ENCODE measurements at places on chromosomes 13 and 19.

DNA sequence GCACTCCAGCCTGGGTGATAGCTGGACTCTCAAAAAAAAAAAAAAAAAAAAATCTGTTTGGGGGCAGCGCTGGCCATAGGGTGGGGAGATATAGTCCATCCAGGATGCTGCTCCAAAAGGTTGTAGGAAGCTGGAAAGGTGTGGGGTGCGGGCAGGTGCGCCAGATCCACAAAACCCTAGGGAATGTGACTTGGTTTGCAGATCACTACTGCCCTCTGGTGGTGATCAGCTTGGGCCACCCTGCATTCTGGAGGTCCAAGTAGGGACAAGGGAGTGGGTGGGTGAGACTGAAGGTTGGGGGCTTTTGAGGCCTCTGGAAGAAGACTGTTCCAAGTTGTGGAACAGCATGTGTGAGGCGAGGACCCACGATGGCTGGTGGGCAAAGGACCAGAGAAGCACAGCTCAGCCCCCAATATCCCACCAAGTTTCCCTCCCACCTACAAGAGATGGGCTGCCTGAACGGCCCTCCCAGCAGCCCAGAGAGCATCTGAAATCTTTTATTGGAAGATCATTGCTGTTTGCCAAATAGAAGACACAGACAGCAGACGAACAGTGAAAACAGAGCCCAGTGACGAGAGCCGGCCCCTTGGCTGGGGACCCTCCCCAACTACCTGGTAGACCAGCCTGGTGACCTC is 10.4 kb upstream of the TYK2 start:
- peak; percentile 27 for DNase-seq

GRCh38 chr13:34628209-34628682 is 313.8 kb upstream of the NBEA start:
- DNase-seq: no peak

DNA sequence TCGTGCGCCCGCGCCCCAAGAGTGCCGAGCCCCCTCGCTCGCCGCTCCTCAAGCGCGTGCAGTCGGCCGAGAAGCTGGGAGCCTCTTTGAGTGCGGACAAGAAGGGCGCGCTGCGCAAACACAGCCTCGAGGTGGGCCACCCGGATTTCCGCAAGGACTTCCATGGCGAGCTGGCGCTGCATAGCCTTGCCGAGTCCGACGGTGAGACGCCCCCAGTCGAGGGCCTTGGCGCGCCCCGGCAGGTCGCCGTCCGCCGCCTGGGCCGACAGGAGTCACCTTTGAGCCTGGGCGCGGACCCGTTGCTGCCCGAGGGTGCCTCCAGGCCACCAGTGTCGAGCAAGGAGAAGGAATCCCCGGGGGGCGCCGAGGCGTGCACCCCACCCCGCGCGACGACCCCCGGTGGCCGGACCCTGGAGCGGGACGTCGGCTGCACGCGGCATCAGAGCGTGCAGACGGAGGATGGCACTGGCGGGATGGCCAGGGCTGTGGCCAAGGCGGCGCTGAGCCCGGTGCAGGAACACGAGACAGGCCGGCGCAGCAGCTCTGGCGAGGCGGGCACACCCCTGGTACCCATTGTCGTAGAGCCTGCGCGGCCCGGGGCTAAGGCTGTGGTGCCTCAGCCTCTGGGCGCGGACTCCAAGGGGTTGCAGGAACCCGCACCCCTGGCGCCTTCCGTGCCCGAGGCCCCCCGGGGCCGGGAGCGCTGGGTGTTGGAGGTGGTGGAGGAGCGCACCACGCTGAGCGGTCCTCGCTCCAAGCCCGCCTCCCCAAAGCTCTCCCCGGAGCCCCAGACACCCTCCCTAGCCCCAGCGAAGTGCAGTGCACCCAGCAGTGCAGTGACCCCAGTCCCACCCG is 7.1 kb downstream of the DNASE2 start:
- DNase-seq: no peak

- DNase-seq: no peak
Measured at GRCh38 chr13:102650444-102650843, 44.4 kb downstream of the METTL21C start.

- peak; percentile 18 for DNase-seq
Measured at GRCh38 chr19:51473009-51473707, 5.2 kb upstream of the CEACAM18 start.

- no peak for DNase-seq
Measured at GRCh38 chr19:15247107-15248014, 15.1 kb upstream of the EPHX3 start.

DNA sequence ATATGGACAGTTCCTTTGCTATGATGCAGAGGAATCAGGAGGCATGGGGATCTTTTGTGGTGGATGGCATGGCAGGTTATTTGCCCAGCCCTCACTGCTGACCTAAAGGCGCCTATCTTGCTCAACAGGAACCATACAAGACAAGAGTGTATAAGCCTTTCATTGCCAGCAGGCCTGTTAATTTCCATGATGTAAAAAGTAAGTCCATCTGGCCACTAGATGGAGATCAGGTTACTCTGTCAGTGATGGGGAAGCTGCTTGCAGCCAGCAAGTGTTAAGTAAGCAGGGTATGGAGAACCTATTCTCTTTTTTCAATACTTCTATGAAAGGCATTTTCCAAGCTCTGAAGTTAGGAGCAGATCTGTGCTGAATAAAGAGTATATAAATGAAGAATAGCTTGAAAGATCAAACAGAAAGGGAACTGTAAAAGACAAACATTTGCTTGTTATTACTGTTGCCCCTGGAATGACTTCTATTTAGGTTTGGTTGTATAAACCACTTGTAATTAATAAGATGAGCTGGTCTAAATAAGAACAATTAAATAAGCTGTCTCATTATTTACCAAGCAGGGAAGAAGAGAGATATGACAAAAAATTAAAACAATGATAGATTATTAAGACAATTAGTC is 210.9 kb downstream of the RGCC start:
- peak; percentile 66 for DNase-seq

- DNase-seq: no peak
Measured at GRCh38 chr13:112445411-112446271, 69.5 kb downstream of the SPACA7 start.

DNA sequence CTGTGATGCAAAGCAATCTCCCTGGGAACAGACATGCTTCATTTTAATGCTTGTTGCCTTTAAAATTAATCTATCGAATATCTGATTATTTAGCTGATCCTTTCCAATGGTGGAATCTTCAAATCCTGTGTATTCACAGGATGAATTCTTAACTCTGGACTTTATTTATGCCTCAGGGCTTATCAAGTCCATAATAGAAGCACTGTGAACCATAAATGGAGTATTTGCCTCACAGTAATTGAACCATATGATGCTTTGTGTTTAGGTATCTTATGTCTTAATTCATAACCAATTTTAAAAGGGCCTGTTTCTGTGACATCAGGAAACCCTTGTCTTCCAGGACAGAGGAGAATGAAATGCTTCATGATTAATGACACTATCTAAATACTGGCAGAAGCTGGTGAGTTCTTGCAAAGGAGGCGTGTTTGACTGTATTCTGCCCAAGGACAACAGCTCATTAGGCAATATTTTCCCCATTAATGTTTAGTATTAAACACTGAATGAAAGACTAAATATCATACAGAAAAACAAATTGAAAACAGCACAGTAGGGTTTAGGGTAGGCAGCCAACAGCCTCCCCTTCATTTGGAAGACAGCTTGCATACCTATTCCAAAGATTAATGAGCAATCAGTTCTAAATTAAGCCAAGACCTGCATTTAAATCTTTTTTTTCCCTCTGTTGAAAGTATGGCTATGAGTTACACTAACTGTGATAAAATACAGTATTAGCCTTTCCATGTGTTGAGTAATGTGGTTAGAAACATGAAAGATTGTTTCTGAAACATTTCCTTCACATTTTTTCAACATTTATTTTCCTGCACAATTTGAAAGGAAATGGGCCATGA is 709.4 kb downstream of the PCDH9 start:
- DNase-seq: no peak

All from NCI-H1694 treated with DMSO at 0.1 percent for 48 hours (cell line).